ENCODE measurements at places on chromosomes 1 and 21.

GRCh38 chr1:10506677-10507047 lies 31.9 kb downstream of the PEX14 start:
- no peak for DNase-seq

GRCh38 chr1:73914951-73915350 lies 283.0 kb downstream of the LRRIQ3 start:
- no peak for DNase-seq

GRCh38 chr1:5681654-5682053 lies 310.6 kb downstream of the NPHP4 start:
- DNase-seq, result no peak

GRCh38 chr1:230185076-230186001 lies 118.3 kb downstream of the GALNT2 start:
- DNase-seq, result no peak

DNA sequence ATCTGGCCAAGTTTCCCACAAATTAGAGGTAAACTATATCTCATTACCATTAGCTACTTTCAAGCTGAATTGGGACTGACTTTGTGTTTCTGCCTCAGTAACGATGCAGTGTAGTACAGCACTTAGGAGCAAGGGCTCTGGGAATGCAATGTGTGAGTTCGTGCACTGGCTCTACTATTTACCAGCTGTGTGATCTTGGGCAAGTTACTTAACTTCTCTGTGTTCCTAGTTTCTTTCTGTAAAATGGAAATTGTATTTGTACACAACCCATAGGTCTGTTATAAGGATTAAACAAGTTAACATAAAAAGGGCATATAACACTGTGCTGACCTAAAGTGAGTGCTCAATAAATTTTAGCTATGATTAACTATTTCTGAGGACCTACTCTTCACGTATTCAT lies 65.0 kb upstream of the CSF1 start:
- DNase-seq, result no peak

GRCh38 chr1:82598337-82598736 lies 797.6 kb downstream of the ADGRL2 start:
- no peak for DNase-seq

DNA sequence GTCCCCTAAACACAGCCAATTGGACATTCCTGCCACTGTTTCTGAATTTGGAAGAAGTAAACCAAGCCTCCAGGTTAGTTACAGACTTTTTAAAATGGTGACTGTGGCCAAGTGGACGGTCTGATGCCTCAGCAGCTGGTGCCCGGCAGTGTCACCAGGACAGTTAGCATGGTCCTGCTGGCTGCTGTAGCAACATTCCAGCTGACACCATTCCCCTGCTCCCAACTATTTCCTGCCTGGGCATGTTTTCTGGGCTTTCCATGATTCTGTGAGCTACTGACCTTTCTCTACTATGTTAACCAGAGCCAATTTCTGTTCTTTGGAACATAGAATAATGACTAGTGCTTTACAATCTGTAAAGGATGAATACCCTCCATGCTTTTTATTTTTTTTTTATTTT lies 95.0 kb downstream of the TLR5 start:
- DNase-seq, result no peak

DNA sequence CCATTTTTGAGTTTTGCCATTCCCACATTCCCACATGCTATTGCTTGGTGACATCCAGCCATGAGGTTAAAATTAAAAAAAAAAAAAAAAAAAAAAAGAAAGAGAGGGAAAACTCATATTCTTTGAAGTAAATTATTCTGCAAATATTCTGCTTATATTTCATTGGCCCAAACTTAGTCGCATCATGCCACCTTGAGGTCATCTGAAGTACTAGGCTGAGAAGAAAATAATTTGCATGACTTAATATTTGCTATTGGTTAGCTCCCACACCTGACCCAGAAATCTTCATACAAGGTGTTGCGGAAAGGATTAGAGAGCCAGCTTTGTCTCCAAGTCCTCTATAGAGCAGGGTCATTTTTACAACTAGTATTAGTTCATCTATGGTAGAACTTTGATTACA lies 2206.0 kb downstream of the MRPL39 start:
- DNase-seq, result no peak

GRCh38 chr1:89929467-89930063 lies 65.3 kb upstream of the ZNF326 start:
- no peak for DNase-seq

GRCh38 chr1:17949511-17949910 lies 158.1 kb upstream of the IGSF21 start:
- DNase-seq, result no peak

- DNase-seq, result no peak
These were observed 54.9 kb downstream of the TM2D1 start for GRCh38 chr1:61670016-61670415.

DNA sequence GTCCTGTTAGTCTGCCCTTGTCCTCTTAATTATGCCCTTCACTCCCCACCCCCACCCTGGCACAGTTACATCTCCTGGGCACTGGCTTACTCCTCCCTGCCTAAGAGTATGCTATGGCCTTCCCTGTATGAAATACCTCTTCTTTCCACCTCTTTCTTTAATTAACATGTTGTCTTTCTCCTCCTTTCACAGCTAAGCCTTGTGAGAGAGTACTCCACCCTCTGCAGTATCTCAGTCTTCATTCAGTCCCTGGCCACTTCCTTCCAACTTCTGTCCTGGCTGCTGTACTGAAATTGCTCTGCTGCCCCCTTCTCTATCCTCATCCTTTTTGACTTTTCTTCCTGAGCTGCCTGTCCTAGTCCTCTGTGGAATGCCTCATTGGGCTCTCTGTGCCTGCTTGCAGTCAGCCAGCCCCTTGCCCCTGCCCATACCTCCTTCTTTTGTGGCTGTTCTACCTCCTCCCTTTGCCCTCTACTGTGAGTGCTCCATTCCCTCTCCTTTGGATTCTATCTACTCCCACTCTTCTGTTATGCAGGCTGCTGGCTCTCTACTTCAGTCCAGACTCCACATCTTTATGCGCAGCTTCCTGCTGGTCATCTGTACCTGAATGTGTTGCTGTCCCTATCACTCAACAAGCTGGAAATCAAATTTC lies 8.3 kb downstream of the NOS1AP start:
- DNase-seq, result no peak

GRCh38 chr1:29668551-29669157 lies 432.3 kb downstream of the PTPRU start:
- no peak for DNase-seq

GRCh38 chr1:235834620-235835019 lies 32.1 kb downstream of the LYST start:
- no peak for DNase-seq

- no peak for DNase-seq
These were observed 11.4 kb upstream of the SPSB1 start for GRCh38 chr1:9281071-9281827.

DNA sequence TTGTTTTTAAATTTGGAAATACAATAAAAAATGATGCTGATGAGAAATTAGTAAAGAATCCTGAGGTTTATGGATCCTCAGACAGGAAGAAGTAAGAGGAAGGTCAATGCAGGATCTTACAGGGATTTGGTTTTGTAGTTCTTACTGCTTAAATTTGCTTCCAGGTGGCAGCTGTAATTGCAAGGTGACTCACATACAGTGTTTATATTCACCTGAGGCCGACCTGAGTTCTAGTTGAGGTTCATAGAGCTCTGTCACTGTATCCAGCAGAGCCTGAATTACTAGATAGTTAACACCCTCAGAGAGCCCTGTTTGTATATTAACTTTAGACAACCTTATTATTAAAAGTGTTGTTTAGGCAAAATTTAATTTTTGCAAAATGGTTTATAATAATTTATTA lies 1.4 kb upstream of the WDR26 start:
- no peak for DNase-seq

GRCh38 chr1:63921359-63921758 lies 147.5 kb downstream of the ROR1 start:
- DNase-seq, result no peak

All from stimulated activated CD4-positive, alpha-beta T cell treated with anti-CD3 and anti-CD28 coated beads, Interleukin-15, amount 100 ng/mL, for 1 hour (primary cell).